AG04449 (cell line): ENCODE measurements at places on chromosomes 3 and 15.

GRCh38 chr3:30437171-30437601 lies 169.2 kb upstream of the TGFBR2 start:
- DNase-seq, result no peak

- no peak for DNase-seq
Measured at GRCh38 chr3:197516517-197516889, 39.3 kb downstream of the BDH1 start.

DNA sequence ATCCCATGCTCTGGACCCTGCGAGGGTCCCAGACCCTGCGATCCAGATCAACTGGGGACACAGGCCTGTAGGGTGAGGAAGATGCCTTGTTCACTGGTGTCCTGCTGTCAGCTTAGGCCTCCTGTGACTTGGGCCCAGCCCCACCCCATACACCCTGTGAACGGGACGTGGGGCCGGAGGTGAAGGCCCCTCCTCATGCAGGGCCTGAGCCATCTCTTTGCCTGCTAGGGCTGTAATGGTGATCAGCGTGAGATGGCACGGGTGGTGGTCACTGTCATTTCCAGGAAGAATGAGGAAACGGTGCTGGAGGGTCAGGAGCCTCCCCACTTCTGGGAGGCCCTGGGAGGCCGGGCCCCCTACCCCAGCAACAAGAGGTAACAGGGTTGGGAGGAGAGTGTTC lies 12.4 kb downstream of the VILL start:
- no peak for DNase-seq

DNA sequence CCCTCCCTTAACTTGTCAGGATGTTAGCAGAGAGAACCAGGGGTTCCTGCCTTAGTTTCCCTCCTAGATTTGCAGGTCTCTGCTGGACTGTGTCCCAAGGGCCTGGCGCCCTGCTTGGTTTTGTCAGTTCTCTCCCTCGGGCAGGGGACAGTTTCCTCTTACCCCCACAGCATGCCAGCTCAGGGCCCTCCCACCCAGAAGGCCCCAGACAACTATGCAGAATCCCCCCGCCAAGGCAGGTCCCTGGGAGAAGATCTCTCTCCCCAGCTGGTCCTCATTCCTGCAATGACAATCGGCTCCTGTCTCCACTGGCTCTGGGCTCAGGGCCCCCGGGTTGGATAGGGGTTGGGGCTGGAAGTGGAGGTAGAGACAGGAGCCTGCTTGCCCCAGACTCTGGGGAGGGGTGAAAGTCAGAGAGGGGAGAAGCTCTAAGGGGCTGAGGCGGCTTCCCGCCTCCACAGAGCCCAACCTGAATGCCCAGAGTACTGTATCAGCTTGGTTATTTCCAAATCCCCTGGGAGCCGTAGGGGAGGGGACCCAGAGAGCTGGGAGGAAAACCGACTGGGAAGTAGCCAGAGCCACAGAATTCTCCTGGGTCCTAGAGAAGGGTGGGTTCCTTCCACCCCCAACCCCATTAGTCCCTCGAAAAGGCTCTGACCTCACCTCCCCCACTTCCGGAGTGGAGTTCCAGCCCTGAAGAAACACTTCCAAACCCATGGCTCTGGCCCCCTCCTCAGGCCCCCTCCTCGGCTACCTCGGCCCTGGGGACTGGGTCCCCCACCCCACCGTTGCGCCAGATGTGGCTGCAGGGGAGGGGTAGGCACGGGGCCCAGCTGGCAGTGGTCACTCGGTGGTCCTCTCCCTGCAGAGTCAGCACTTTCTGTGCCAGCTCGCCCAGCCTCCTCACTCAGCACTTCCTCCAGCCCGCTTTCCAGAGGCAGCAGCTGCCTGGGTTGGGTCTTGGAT lies 3.8 kb upstream of the LOXL1 start:
- no peak for DNase-seq

- DNase-seq, result peak; percentile 36
Measured at GRCh38 chr3:81492040-81492439, 269.4 kb downstream of the GBE1 start.

- no peak for DNase-seq
Measured at GRCh38 chr3:48474619-48475018, 28.1 kb downstream of the ATRIP start.

- no peak for DNase-seq
Measured at GRCh38 chr3:52352566-52352965, 36.4 kb downstream of the DNAH1 start.

GRCh38 chr15:51992953-51993352 lies 21.4 kb upstream of the LEO1 start:
- no peak for DNase-seq

DNA sequence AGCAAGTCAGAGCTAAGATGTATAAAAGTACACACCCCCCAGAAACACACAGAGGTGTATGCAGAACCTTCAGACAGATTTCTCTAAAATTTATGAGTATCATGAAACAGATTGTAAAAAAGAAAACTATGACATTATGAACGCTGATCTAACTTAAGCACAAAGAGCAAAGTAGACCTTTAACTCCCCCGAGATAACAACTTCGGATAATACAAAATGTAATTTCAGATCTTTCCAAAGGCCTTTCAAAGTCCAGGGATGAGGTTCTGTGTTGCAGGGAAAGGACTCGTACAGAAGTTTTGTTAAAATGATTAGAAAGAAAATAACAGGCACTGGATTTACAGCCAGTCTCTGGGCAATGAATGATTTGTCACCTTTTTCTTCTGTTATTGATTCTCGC lies 92.8 kb upstream of the FGF12 start:
- no peak for DNase-seq

- DNase-seq, result no peak
Measured at GRCh38 chr15:75731248-75732151, 18.9 kb upstream of the CSPG4 start.

GRCh38 chr15:41809121-41809520 lies 18.8 kb upstream of the JMJD7 start:
- DNase-seq, result no peak

DNA sequence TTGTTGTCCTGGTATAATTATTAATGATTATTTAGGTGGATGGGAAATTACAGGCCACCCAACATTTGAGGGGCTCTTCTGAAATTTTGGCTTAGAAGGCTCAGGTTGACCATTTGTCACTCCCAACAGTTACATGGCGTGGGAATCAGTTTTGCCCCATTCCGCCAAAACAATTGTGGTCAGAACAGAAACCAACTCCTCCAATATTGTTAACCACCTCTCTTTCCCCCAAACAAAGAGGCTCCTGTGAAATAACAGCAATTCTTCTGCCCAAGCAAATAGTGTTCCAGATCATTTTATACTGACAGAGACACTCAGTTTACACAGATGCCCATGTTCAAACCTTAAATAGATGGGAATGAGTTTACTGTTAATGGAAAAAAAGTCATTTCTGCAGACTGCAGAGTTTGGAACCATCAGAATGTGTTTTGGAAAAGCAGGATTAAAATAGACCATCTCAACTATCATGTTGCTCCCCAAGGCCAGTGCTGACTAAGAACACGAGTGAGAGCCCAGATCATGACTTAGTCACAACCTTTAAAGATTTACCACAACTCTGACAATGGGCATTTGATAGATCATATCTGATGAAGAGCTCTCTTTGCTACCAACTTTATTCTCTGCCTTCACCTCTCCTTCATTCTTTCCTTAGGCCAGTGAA lies 102.1 kb downstream of the DUT start:
- DNase-seq, result no peak

GRCh38 chr15:96977886-96978285 lies 647.4 kb downstream of the NR2F2 start:
- no peak for DNase-seq

DNA sequence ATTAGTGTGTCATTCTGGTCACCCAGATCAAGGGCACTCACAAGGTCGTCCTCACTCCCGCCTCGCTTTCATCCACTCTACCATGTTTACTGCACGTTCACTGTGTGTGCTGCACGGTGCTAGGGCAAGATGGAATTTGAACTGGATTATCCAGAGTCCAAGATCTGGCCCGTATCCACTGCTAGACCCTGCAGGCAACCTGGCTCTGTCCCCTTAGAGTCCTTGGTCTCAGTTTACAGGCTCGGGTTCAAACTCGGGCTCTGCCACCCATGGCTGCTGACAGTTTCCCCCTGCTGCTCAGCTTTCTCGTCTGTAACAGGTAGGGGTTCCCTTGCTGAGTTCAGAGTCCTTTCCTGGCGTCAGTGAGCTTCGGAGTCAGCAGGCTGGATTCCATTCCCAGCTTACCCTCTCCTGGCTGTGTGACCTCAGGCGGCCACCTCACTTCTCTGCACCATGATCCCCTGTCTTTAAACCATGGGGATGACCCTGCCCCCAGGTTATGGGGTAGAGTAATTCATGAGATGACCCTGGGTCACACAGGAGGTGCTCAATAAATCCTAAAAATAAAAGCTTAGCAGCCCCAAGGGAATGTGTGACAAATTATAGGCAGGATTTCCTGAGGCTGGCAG lies 79.6 kb upstream of the SLC6A6 start:
- no peak for DNase-seq

- DNase-seq, result no peak
Measured at GRCh38 chr15:59993950-59994401, 10.1 kb upstream of the FOXB1 start.

DNA sequence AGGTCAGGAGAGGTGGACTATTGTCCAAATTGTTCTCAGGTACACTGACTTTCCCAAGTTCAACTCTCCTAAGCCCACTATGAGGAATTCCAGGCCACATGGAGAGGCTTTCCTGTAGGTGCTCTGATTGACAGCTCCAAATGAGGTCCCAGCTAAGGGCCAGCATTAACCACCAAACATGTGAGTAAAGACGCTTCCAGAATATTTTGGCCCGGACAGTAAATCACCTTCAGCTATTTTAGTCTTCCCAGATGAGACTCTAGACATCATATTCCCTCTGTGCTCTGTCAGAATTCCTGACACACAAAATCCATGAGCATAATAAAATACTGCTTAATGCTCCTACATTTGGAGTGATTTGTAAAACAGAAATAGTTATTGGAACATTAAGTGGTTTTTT lies 135.5 kb downstream of the TGFBR2 start:
- no peak for DNase-seq

DNA sequence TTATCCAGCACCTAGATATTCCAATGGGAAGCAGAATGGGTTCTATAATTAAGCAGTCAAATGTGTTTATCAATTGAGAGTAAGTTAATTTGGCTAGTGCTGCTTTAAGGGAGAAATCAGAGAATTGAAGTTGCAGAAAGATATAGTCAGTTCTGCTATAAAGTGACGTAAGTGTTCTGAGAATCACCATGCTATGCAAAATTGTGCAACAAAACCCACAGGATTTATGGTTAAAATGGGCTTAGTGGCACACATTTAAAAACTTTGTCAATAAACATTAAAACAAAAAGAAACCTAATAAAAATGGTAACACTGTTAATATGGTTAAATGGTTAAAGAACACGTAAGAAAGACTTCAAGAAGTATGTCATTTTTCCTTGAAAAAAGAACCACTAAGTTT lies 74.5 kb downstream of the TMEM108 start:
- DNase-seq, result no peak

GRCh38 chr15:87498560-87498959 lies 758.0 kb downstream of the NTRK3 start:
- DNase-seq, result peak; percentile 16

GRCh38 chr3:52866427-52866826 lies 30.9 kb downstream of the STIMATE start:
- no peak for DNase-seq

- no peak for DNase-seq
Measured at GRCh38 chr3:76245073-76245472, 459.7 kb upstream of the ZNF717 start.

GRCh38 chr3:182908471-182908870 lies 71.9 kb downstream of the DCUN1D1 start:
- DNase-seq, result no peak

DNA sequence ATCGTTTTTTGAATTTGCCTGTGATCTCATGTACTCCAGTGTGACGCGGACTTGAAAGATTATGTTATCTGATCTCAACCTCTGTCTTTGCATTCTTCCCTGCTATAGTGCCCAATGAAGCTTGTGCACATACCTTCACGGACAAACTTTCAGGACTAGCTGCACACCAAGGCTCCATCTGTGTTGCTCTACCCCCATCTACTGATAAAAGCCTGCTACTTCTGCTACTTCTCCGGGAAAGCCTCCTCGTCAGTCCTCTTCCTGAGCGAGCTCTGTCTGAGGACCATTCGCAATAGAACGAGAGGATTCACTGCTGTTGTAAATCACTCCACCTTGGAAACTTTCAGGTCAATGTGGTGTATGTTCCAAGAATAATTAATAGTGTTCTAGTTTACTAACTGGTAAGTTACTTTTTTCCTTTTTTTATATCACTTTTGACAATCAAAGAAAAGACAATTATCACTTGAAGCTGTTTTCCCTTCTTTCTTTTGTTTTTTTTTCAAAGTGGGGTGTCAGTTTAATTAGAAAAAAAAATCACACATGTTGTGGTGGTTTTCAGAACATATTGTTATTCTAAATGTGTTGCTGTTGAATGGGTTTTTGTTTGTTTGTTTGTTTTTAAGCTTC lies 217.6 kb downstream of the ARRDC4 start:
- peak; percentile 33 for DNase-seq

- DNase-seq, result no peak
Measured at GRCh38 chr15:34203305-34203704, 6.6 kb downstream of the KATNBL1 start.

DNA sequence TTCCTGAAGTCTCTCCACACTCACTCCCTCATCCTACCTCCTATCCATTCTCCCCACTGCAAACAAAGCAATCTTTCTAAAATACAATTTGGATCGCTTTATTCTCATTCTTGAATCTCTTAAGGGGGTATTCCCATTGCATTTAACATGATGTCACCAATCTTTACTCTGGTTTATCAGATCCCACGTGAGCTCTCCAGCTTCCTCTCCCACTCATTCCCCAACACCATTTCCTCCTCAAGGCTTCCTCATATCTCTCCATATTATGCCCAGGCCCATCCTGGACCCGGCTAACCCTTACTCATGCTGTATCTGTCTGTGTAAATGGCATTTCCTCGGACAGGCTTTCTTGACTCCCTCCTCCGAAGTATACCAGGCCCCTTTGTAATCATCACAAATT lies 165.0 kb downstream of the CD47 start:
- no peak for DNase-seq

- no peak for DNase-seq
Measured at GRCh38 chr3:7790141-7790540, 711.5 kb upstream of the LMCD1 start.

GRCh38 chr3:19688767-19689166 lies 245.2 kb downstream of the EFHB start:
- DNase-seq, result no peak

DNA sequence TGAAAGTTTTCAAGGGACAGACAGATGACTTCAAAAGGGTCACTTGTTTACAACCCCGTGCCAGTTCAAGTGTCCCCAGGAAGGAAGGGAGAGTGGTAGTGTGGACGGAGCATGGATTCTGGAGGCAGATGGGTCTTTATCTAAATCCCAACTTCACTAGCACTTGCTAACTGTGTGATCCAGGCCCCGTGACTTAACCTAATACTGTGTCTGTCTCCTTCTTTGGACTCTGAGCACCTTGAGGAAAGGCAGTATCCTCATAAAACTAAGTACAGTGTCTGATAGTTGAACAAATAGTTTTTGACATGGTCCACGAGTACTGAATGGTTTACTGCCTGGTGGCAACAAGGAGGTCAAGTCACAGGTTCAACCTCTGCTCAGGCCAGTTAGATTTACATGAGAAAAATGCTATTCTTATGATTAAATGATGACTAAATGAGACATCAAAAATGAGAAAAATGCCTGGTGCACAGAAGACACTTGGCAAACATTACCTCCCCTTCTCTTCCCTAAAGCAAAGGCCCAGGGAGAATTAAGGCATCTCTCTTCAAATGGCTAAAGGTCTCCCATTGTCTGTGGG lies 48.9 kb downstream of the ABCC5 start:
- DNase-seq, result peak; percentile 2
